Natural killer cell (primary cell): ENCODE measurements at places on chromosomes 6 and 20.

GRCh38 chr6:38984723-38985122, 63.9 kb upstream of the GLP1R start:
- DNase-seq: no peak

GRCh38 chr6:109036574-109037294, 57.9 kb downstream of the SESN1 start:
- DNase-seq: peak; percentile 51

DNA sequence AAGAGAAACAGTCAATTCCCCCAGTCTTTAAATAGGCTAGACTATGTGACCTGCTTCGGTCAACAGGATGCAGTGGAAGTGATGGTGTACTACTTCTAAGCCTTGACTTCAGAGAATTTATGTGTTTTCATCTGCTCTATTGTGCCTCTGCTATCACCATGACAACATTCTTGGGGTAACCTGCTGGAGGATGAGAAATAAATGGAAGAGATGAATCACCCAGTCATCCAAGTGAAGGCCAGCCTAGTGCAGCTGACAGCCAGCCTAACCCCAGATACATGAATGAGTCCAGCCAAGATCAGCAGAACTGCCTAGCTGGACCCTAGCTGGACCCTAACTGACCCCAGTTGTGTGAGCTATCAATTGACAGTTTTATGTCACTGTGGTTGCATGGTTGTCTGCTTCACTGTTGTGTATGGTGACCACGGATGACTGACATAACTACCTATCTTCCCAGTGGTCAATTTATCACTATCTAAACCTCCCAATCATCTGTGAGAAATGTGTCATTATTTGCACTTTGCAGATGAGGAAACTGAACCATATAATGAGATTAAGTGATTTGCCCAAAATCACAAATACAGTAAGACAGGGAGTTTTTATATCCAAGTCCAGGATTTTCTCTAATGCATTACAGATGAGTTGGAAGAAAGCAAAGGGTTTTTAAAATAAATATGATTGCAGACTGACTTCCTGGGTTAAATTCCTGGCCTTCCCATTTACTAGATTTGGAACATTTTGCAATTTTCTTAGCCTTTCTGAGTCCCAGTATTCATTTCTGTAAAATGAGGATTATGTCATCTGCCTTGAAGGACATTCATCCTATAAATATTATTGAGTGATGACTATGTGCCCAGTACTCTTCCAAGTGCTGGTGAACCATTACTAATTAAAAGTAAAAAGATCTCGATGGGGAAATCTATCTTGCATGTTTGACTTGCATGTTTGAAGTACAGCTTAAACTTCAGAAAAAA, 136.4 kb upstream of the PLCB4 start:
- peak; percentile 2 for DNase-seq

GRCh38 chr6:168318090-168318489, 1.5 kb downstream of the DACT2 start:
- DNase-seq: no peak

GRCh38 chr20:44600758-44601201, 18.4 kb downstream of the PKIG start:
- no peak for DNase-seq

- DNase-seq: no peak
These were observed 37.7 kb downstream of the PMEPA1 start for GRCh38 chr20:57672164-57672563.

DNA sequence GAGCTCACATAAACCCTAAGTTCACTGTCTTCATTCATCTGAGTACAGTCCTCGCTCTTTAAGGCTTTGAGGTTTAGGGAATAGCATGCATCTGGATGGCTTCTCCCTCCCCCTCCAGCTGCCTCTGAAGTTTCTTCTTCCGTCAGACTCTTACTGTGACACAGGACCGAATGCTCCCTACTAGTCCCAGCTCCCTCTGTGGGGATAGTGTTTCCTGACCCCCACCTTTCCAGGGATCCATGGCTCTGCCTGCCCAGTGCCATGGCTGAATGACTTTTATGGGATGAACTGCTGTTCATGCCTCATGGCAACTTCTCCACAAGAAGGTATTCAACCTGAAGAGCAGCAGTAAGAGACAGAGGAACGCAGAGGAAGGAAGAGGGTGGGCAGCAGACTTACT, 79.8 kb upstream of the EMILIN3 start:
- no peak for DNase-seq
